Activated CD4-positive, alpha-beta T cell treated with anti-CD3 and anti-CD28 coated beads, Interleukin-10, Interleukin-2, amounts not matched to agents 100 ng/mL and 50 ng/mL, durations not matched to agents 16 hours and 8 hours (primary cell): ENCODE measurements at places on chromosomes 3 and 15.

GRCh38 chr15:81942157-81942556 is 103.7 kb downstream of the MEX3B start:
- no peak for DNase-seq

- no peak for DNase-seq
These were observed 5.3 kb downstream of the ARL6IP5 start for GRCh38 chr3:69090021-69090420.

DNA sequence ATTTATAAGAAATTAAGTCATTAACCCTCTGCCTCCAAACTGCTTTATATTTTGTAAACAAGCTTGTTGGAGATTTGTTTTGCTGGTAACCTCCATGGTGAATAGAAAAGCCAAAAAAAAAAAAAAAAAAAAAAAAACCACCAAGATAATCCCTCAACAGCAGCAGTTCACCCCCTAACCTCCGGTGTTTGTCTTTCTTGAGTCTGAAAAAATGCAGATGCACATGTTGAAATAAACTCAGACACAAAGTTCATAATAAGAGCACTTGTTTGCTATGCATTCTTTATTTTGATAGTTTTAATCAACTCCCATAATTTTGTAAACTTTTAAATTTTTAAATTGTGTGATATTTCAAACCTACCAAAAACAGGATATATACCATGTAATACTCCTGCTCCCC is 1.8 kb upstream of the PLCH1 start:
- no peak for DNase-seq

DNA sequence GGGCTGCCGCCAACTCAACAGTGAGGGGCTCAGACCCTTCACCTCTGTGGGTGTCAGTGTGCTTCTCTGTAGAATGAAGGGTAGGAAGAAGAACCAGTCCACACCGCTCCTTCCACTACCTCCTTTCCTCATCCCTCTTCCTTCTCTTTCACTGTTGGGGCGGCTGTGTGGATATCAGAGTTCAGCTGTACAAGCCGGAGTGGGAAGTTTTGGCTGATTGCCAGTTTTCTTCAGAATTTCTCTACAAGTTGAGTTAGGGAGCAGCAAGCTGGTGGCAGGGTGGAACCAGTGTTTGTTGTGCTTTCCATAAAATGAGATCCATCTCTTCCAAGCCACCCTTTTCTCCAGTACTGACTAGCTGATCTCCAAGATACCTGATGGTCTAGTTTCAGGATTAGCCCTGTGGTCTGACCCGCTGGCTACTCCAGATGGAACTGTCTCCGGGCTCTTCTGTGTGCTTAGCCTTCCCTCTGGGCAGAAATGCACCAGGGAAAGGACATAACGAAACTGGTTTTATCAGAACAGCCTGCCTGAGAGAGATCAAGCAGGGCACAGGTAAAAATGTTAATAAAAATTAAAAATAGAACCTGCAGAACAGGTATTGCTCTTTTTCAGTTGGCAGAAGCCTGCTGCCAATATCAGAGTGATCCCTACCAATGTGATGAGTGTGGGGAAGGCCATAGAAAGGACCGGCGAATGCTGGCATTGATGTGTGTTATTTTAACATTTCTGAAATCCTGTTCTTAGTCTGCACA is 169.9 kb upstream of the TSC22D2 start:
- DNase-seq, result no peak

DNA sequence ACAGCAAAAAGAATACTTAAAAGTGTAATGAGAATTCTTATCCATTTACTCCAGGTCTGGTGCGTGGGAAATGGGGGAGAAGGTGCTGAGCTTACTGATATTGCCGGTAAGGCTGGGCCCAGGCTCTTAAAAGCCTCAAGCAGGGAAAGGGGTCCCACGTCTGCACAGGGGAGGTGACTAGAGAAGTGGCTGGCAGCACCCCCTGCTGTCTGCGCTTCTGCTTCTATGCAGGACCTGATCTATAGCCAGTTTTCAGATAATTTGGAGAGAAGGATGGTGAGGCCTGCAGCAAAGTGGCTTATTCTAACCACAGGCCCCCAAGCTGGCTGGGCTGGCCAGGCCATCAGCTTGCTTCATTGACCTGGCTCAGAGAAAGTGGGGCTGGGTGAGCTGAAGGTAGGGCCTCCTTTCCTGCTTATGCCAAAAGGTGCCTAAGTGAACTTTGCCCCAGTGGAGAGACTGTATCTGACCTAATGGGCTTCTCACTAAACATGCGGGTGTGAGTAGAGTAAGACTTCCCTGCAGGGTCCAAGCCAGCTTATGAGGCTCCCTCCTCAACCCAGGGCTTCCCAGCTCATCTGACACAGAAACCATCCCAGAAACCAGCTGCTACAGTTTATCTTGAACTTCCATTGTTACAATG is 30.9 kb upstream of the ATP1B3 start:
- DNase-seq, result no peak

DNA sequence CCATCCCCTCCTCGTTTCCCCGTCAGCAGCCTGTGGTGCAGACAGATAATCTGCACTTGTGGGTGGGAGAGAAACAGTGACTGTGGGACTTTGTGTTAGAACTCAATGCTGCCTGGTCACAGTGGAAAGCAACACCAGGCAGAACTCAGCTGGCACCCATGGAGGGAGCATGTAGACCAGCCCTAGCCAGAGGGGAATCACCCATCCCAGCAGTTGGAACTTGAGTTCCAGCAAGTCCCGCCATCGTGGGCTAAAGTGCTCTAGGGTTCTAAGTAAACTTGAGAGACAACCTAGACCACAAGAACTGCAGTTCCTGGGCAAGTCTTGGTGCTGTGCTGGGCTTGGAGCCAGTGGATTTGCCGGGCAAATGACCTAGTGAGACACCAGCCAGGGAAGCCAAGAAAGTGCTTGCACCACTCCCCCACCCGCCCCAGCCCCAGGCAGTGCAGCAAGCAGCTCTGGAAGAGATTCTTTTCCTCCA is 24.4 kb downstream of the ISG20 start:
- no peak for DNase-seq

DNA sequence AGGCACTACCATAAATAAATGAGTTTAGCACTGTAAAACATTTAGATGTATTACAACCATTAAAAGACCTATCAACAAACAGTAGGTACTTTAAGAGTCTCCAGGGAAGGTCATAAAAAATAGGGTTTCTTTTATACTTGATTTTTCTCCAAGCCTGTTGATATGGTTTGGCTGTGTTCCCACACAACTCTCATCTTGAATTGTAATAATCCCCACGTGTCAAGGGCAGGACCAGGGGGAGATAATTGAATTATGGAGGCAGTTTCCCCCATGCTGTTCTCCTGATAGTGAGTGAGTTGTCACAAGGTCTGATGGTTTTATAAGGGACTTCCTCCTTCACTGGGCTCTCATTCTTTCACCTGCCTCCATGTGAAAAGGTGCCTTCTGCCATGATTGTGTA is 468.9 kb upstream of the UBE2E2 start:
- no peak for DNase-seq

GRCh38 chr15:61750271-61751084 is 309.8 kb downstream of the VPS13C start:
- DNase-seq, result no peak

DNA sequence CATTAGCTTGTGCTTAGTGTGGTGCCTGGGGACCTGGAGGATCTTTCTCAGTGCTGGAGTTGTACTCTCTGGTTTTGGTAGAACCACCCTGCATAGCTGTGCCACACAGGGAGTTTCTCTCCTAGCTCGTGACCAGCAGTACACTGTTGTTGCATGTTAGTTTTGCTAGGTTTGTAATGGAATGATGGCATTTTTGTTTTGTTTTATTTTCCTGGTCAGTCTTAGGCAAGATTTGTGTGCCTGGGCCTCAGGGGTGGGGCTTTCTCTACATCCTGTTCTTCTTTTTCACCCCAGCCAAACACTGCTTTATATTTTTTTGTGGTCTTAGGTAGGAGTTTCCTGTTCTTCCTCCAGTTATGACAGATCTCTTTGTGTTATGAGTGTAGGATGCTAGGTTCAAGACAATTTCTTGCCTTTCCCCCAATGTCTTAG is 534.5 kb upstream of the KCNMB2 start:
- peak; percentile 82 for DNase-seq

GRCh38 chr15:40543631-40544294 is 21.1 kb downstream of the CCDC32 start:
- DNase-seq, result no peak

DNA sequence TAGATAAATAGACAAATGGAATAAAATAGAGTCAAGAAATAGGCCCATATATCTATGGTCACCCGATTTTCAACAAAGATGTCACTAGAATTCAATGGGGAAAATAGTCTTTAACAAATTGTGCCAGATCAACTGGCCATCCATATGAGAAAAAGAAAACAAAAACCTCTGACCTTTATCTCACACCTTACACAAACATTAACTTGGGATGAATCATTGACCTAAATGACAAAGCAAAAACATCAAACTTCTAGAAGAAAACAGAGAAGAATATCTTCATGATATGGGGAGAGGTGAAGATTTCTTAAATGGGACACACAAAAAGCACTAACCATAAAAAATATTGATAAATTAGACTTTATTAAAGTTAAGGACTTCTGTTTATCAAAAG is 31.9 kb downstream of the ITGA11 start:
- DNase-seq, result no peak

DNA sequence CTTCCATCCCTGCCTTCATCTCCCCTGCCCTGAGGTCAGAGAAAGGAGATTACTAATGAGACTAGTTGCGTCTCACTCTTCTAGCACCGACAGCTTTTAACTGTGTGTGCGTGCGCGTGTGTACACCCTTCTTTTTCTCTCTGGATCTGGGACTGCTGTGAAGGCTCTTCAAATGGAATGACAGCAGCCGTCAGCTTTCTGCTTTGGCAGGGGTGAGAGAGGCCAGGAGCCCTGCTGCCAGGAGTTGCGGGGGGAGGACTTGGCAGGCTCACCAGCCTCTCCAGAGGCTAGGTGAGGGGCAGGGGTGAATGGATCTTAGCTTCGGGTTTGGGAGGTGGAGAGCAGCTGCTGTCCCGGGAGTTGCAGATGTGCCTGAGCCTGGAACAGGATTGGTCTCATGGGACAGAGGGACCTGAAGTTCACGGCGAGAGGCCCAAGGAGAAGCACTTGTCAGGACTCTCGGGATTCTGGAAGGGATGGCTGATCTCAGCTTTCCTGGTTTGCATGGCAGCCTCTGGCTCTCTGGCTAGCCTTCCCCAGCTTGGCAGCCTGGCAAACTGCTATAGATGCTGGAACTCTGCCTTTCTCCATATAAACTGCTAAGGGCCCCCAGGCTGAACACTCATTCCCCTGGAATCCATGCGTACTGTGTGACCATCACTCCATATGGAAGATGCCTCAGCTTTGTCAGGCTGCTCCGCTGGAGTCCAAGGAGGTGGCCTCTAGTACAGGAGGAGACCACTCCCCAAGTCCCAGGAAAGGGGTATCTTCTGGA is 16.6 kb downstream of the TEX264 start:
- DNase-seq, result no peak

DNA sequence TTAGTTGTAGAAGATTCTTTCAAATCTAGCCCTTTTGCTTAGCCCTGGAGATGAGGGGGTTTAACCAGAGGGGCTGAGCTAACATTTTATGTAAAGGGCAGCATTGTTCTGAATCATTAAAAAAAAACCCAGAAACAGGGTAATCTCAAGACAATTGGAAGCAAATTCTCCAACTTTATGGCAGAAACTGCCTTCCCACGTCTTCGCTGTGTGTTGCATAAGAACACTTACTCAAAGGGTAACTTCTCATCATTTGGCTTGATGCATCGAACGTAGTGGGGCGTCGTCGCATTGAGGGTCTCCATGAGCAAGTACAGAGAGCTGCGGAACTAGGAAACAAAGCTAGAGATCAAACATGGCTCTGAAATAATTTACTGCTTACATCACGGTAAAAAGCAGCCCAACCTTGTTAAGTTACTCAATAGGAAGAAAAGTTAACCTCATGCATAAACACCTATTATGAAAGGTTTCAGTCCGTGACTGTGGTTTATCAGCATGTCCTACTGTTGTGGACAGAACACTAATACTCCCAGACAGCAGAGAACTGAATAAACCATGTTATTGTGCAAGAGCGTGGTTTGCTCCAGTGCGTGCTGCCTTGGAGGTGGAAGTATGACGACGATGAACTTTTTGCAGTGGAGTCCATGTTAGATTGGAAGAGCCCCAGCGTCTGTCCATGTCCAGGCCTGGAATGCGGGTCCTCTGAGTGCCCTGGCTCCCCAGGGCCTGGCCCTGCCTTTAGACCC is 48.7 kb downstream of the MYO5C start:
- DNase-seq, result no peak

GRCh38 chr3:136929977-136930670 is 27.7 kb upstream of the IL20RB start:
- DNase-seq, result no peak

DNA sequence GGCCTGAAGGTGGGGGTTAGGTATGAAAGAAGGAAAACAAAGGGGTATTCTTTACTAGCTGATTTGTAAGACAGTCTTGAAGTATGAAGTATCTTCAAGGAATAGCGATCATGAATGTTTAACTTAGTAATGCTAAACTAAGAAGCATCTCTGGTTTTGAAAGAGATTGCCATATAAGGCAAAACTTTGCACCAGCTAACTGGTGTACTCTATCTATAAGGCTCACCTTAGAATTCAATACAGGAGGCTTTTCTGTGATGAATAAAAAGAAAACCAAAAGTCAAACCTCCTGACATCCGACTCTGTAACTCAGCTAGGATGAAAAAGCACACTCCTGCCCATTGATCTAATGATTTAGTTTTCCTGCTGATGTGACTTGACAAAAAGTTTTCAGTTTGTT is 54.7 kb downstream of the FOXP1 start:
- DNase-seq, result peak; percentile 52

DNA sequence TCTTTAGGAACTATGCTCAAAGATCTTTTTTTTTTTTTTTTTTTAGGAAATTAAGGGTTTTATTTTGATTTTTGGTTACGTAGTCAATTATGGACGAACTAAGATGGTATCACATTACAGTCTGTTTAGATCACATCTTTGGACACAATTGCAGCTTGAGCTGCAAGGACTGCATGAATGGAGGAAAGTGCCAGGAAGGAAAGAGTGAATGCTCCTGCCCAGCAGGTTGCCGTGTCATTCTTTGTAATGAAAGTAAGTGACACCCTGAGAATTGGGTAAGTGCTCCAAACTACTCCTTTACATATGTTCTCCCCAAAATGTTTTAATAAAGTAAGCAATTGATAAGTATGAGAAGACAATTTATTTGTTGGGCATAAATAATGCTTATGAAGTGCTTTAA is 716.5 kb upstream of the GOLIM4 start:
- DNase-seq, result no peak

GRCh38 chr3:193589129-193589528 is 3.9 kb upstream of the OPA1 start:
- DNase-seq, result no peak

- DNase-seq, result no peak
These were observed 651 bp downstream of the PLSCR2 start for GRCh38 chr3:146468671-146469149.

GRCh38 chr3:93746-94145 is 102.8 kb upstream of the CHL1 start:
- no peak for DNase-seq

DNA sequence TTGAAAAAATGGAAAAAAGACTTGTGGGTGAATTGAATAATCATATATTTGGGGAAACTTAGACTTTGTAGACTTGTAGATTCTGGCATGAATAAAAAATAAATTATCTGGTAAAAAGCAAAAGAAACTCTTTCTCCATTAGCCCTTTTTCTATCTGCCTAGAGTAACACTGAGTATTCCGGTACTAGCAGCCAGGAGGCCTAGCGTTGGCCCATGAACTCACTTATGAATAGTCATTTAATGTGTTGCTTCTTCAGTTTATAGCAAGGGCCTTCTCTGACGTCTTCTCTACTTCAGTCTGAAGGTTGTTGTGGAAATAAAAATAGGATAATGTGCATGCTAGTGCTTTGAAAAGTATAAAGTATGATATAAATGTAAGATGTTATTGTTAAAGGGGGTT is 851.2 kb upstream of the NR2F2 start:
- DNase-seq, result no peak

GRCh38 chr15:39124553-39125171 is 456.2 kb upstream of the THBS1 start:
- no peak for DNase-seq
